ENCODE measurements at places on chromosomes 1 and 21.
A peak's percentile ranks its signal among the peaks of the same experiment; 100 is the strongest.

- DNase-seq, result no peak
Observed at GRCh38 chr21:16378525-16378924, 648.7 kb downstream of the USP25 start.

GRCh38 chr1:68128157-68128556 lies 77.7 kb upstream of the DIRAS3 start:
- no peak for DNase-seq

DNA sequence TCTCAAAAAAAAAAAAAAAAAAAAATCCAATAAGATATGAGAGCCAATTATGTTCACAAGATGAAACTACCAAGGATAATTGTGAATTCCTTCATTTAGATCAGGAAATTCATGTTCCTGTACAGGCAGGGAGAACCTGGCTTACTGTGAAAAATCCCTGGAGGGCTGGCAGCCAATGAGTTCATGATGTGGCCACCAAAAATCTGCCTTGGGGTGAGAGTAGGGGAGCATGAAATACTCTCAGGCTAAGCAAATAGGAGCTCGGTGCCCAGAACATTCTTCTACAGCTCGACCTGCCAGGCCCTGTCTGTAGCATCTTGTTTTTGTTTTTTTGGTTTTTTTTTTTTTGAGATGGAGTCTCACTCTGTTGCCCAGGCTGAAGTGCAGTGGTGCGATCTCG lies 50.1 kb downstream of the PIK3CD start:
- DNase-seq, result no peak

- DNase-seq, result no peak
Observed at GRCh38 chr1:16087733-16088132, 14.3 kb upstream of the FAM131C start.

DNA sequence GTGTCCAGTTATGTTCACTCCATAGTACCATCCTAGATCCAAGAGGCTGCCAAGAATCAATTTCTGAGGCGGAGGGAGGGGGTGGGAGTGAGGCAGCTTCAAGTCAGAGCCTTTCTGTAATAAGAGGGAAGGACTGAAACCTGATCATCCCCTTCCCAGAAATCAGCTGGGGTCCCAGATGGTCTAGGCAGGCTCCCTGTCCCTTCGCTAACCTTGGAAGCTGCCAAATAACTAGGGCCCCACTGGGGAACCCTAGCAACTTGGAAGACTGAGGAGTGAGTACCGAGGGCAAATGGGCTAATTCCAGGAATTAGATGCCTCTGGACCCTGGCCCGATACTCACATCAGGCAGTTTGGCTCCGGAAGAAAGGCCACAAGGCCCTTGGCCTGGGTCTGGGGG lies 113.3 kb downstream of the NAV1 start:
- DNase-seq, result no peak

- DNase-seq, result peak; percentile 86
Observed at GRCh38 chr1:66446261-66447001, 87.5 kb upstream of the SGIP1 start.

DNA sequence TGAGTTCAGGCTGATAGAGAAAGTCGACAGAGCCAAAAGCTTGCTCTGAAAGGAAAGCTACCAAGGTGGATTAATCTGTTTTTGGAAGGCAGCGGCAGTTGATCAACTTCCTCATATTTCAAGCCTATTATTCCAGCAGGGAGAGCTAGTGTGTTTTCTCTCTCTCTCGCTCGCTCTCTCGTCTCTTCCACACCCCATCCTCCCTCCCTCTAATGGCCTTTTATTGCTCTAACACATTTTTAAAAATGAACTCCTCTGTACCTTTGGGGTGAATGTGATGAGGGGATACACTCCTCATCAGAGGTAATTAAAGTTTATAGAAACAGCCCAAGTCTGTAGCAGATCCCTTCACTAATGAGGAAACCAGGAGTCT lies 126.4 kb downstream of the CLIC6 start:
- DNase-seq, result no peak

- DNase-seq, result no peak
Observed at GRCh38 chr21:29857150-29857549, 82.6 kb downstream of the GRIK1 start.

DNA sequence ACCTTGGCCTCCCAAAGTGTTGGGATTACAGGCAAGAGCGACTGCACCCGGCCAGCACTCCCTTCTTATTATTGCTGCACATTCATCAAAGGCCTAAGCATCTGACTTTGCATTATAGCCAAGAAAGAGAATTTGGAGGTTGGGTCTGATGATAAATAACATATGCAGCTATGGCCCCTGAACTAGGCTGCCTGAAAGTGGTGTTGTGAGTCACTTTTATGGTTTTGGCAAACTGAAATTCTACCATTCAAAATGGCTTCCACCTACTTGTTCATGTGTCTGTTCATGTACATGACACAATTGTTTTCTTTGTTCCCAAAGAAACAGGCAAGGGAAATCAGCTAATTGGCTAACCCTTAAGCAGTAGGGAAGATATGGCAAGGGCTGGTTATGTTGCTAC lies 25.0 kb upstream of the UAP1 start:
- no peak for DNase-seq

GRCh38 chr1:3026124-3026523 lies 4.9 kb downstream of the ACTRT2 start:
- no peak for DNase-seq

- DNase-seq, result no peak
Observed at GRCh38 chr1:6512908-6513280, 21.4 kb upstream of the PLEKHG5 start.

GRCh38 chr1:58979677-58980076 lies 195.8 kb upstream of the JUN start:
- DNase-seq, result no peak

DNA sequence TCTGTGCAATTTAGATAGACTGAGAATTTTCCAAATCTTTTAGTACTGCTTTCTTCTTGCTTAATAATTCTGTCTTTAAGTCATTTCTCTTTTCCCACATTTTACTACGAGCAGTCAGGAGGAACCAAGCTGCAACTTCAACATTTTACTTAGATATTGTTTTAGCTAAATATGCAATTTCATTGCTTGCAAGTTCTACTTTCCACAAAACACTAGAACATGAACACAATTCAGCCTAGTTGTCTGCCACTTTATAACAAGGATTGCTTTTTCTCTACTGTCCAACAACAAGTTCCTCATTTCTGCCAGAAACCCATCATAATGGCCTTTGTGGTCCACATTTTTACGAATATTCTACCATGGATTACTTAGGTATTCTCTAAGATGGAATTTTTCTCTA lies 36.6 kb downstream of the SORT1 start:
- no peak for DNase-seq

- DNase-seq, result no peak
Observed at GRCh38 chr21:22438428-22439086, 1440.3 kb downstream of the NCAM2 start.

DNA sequence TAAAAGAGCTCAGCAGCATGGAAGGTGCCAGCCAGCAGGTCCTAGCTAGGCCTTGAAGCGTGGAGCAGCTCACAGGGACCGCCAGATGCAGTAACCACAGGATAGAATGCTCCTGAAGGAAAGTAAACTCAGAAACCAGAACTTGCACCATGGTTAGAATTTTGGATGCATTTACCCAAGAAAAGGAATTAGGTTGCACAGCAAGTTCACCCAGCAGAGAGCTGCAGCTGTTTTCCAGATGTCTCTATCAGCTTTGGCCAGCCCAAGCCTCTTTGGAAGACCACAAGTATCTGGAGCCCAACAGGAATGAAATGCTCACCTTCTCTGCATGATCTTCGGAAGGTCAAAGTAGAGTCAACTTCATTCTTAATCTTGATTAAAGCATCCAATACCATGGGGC lies 21.0 kb upstream of the ATP13A2 start:
- DNase-seq, result no peak

GRCh38 chr1:185338719-185339622 lies 21.9 kb upstream of the IVNS1ABP start:
- peak; percentile 72 for DNase-seq

DNA sequence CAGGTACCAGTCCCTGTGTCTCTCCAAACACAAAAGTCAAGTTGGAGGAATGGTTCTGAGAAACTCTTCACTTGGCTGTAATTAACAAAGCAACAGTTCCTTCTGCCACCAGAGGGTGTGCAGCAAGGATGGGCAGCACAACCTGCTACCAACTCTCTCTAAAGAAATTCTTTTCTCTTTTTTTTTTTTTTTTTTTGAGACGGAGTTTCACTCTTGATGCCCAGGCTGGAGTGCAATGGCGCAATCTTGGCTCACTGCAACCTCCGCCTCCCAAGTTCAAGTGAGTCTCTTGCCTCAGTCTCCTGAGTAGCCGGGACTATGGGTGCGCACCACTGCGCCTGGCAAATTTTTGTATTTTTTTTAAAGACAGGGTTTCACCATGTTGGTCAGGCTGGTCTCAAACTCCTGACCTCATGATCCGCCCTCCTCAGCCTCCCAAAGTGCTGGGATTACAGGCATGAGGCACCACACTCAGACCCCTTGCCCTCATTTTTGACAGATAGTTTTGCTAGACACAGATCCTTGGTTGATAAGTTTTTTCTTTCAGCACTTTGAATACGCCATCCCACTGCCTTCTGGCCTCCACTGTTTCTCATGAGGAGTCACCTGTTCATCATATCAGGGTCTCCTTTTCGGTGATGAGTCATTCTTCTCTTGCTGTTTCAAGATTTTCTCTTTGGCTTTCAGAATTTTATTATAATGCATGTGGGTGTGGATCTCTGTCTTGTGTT lies 12.1 kb upstream of the DEGS1 start:
- peak; percentile 70 for DNase-seq

GRCh38 chr1:164577291-164577690 lies 18.3 kb downstream of the PBX1 start:
- DNase-seq, result no peak

- no peak for DNase-seq
Observed at GRCh38 chr1:55542901-55543504, 327.8 kb upstream of the USP24 start.

DNA sequence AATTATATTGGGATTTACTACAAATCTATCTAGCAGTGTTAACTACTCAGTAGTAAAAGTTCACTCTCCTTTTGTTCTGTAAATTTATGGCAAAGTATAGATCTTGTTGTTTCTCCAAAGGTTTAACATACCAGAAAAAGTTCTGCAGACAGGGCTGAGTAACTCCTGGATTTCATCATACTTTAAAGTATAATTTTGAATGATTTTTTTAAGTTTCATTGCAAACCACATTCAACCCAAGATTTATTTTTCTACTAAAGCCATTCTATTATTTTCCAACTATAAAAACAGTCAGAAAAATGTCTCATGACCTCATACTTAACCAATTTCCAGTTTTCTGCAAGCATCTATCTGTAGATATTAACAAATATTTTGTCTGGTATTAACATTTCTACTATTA lies 585.8 kb upstream of the ZRANB2 start:
- no peak for DNase-seq

- DNase-seq, result no peak
Observed at GRCh38 chr1:89429062-89429461, 65.2 kb downstream of the GBP6 start.

DNA sequence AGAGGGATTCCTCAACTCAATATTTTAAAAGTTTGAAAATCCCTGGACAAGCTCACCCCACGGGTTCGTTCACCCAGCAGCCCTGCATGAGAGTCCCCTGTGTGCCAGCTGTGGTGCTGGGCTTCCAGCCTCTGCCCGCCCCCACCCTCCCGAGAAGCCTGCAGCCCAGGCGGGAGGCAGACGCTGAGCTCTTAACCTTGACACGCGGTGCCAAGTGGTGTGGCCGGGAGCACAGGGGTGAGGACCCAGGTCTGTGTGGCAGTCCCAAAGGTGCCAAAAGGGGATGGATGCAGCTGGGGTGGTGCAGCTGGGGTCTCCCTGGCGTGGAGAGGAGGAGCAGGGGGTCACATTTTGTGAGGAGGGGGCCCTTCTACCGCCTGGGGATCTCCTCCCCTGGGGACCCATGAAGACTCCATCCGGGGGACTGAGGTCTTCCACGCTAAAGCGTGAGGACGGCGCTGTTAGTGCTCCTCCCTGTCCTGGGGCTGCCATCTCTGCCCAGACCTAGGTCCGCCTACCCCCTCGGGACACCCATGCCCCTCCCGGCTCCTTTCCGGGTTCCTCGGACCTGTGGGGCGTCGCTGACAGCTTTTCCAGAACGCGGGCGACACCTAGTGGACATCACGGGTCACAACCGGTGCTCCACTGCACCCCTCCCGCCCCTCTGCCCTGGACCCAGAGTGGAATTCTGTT lies 12.9 kb downstream of the PLA2G2F start:
- peak; percentile 86 for DNase-seq

GRCh38 chr1:153880962-153881361 lies 41.8 kb downstream of the GATAD2B start:
- DNase-seq, result peak; percentile 54

All from B cell (primary cell).